Germinal center (tissue), 1 donor: ENCODE measurements at places on chromosomes 12 and 14.
A peak's percentile ranks its signal among the peaks of the same experiment; 100 is the strongest.

DNA sequence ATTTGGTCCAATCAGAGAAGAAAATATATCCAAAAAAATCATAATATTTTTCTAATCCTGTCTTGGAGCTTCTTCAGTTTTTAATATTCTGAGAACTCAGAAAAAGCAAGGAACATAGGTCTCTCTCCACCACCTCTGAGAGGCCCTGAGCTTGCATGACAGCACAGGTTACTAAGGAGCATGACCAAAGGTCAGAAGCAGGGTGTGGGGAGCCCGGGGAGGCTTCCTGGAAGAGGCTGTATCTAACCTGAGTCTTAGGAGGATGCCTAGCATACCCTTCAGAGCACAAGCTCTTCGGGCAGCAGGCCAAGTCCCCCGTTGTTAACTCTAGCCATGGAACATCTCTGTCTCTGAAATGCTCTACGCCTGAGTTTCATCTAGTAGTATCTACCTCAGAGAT lies 15.7 kb upstream of the STON2 start:
- DNase-seq = no peak

DNA sequence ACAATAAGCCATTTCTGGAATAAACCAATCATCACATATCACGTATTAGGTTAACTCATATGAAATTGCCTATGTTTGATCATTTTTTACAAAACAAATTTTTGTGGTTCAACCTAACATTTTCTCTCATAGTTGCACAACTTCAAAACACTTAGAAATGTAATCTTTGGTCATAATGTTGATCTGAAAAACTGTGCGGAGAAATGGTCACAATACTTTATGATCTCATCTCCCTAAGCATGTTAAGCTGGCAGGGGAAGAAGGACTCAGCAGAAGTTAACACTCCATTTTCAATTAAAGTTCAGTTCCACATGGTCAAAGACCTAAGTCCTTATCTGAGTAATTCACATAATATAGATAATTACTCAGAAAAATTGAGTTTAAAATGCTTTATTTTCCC lies 194.8 kb downstream of the CAPZA3 start:
- DNase-seq = no peak

GRCh38 chr12:96878704-96879103 lies 28.4 kb upstream of the NEDD1 start:
- DNase-seq = no peak

- DNase-seq = peak; percentile 9
Measured at GRCh38 chr12:22083167-22083566, 37.1 kb downstream of the CMAS start.

DNA sequence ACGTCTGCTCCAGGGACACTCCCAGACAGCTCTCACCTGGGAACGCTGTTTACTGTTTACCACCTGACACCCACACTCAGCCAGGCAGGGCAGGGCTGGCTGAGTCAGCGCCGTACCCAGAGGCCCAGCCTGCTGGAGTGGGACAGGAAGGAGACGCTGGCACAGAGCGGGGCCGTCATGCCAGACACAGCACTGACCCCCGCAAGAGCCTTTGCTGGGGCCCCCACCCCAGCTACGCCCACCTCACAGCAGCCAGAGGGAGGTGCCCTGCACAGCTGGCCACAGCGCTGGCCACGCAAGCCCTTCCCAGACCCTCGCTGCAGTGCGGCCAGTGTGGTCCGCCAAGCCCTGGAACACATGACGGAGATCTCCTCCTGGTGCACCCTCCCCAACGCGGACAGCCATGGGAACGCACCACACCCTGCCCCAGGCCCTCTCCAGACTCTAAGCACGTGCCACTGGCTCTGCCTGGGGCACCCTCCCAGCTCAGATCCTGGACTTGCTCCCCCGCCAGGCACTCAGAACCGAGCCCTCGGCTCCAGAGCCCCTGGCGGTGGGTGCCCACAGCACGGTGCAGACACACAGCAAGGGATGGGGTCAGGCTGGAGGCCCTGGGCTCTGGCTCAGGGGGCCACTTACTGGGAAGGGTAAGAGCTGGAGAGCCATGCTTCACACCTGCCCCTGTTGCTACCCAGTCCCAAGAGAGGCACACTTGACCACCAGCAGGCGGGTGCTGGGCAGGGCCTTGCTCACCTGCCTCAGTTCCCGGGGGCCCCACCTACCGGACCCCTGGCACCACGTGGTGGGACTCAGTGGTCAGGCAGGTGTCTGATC lies 5.7 kb downstream of the AHNAK2 start:
- no peak for DNase-seq

DNA sequence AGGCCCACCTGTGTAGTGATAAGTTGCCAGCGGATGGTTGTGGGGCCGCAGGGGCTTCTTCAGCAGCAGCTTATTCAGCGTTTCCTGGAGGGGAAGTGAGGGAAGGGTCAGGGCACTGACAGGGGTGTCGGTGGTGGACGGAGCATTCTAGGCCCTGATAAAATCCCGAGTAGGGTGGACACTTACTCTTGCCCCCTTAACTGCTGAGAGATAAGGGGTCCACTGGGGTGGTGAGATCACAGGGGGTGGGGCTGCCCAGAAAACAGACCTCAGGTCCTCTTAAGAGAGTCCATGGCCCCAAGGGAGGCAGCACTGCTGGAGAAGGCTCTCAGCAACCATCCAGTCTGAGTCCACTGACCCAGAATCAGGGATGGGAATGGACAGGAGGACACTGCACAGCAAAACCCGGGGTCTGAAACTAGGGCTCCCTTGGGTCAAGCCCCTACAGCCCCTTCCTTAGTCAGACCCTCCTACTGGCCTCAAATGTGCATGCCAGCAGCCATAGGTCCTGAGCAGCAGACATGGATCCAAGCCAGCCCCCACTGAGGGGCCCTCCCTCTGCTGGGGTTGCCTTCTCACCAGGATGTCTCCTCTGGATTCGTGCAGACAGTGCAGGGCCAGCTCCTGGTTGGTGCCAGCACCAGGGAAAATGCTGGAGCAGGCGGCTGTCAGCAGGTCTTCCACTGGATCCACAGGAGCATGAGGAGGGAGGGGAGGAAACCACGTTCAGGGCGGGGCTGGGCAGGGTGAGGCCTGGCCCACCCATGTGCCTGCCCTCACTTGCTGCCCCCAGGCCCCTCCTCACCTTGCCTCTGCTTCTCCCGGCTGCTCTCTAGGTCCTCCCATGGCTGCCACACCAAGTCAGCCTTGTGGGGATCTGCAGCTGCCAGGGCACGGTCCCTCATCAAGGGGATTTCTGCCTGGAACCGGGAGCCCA lies 12.1 kb upstream of the PNMA1 start:
- DNase-seq = no peak

GRCh38 chr14:20277409-20277808 lies 28.3 kb downstream of the TTC5 start:
- no peak for DNase-seq

- no peak for DNase-seq
Measured at GRCh38 chr12:3531496-3531895, 40.5 kb downstream of the PRMT8 start.

GRCh38 chr14:21534576-21534975 lies 8.4 kb upstream of the SALL2 start:
- no peak for DNase-seq

- DNase-seq = peak; percentile 41
Measured at GRCh38 chr14:76456200-76456599, 80.3 kb downstream of the ESRRB start.

- DNase-seq = no peak
Measured at GRCh38 chr12:22196236-22196635, 138.3 kb downstream of the ST8SIA1 start.

GRCh38 chr14:64673748-64674147 lies 30.5 kb upstream of the PLEKHG3 start:
- no peak for DNase-seq

DNA sequence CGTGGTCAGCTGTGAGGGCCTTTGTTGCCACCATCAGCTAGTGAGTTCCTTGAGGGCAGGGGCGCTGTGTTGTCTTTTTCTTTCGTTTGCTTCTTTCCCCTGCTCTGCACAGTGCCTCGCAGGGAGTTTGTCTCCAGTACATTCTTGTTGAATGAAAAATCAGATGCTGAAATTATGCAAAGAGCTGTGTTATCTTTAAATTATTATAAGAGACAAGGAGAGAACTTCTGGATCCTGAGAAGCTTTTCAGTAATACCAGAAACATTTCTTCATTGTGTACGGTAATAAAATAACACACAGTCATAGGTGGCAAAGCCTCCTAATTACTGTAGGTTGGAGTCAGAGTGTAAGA lies 14.9 kb downstream of the EML1 start:
- no peak for DNase-seq

DNA sequence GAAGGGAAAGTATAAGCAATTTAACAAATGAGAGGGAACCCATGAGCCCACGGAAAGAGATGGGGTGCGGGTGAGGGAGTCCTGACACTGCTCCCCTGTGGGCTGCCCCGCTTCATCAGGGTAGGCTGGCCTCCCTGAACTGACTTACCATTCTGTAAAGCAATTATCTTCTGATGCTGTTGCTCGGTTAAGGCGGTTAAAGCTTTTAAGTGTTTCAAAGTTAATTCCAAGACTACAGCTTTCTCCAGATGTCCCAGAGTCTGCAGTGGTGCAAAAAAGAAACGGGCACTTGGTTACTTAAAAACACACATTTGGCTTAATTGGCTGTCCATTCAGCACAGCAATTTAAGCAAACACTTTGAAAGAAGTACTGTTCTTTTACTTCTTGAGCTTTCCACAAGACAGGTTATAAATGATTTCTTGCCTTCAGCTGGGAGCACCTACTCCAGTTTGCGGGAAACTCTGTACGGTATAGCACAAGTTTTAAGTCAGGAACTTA lies 1.3 kb downstream of the BHLHE41 start:
- DNase-seq = no peak

GRCh38 chr14:51473808-51474565 lies 177.7 kb upstream of the FRMD6 start:
- no peak for DNase-seq

GRCh38 chr12:124733086-124733485 lies 130.6 kb downstream of the SCARB1 start:
- no peak for DNase-seq

DNA sequence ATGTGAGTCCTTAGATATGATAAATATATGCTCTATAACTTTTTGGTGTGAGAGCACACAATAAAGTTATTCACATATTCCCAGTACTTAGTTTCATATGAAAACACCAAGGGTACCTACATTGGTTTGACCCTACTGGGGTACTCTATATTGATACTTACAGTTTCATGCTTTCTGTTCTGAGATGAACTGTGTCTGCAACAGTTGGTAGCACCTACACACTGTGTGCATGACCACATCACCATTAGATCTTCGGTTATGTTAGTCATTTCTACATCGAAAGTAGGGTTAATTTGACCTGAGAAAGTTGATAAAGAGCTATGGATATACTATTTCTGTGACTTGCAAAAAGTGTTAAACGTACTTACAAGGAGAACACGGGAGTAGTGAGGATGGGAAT lies 337.2 kb downstream of the NPAS3 start:
- no peak for DNase-seq

GRCh38 chr12:124026755-124027745 lies 54.0 kb downstream of the ZNF664 start:
- no peak for DNase-seq

GRCh38 chr12:45615268-45615667 lies 114.2 kb upstream of the ARID2 start:
- no peak for DNase-seq

- no peak for DNase-seq
Measured at GRCh38 chr12:89349814-89350213, 2.5 kb downstream of the DUSP6 start.

DNA sequence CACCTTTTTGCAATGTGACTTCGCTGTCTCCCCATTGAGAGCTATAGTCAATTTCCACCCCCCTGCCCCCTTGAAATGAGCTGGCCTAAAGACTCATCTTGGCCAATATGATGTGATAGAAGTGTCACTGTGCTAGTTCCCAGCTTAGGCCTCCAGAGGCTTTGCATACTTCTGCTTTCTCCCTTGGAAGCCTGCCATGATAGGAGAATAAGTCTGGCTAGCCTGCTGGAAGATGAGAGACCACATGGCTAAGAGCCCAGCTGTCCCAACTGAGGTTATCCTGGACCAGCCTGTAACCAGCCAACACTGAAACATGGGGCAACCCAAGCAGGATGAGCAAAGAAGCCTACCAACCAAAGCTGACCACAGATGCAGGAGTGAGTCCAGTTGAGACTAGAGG lies 196.9 kb downstream of the GRIN2B start:
- DNase-seq = no peak

DNA sequence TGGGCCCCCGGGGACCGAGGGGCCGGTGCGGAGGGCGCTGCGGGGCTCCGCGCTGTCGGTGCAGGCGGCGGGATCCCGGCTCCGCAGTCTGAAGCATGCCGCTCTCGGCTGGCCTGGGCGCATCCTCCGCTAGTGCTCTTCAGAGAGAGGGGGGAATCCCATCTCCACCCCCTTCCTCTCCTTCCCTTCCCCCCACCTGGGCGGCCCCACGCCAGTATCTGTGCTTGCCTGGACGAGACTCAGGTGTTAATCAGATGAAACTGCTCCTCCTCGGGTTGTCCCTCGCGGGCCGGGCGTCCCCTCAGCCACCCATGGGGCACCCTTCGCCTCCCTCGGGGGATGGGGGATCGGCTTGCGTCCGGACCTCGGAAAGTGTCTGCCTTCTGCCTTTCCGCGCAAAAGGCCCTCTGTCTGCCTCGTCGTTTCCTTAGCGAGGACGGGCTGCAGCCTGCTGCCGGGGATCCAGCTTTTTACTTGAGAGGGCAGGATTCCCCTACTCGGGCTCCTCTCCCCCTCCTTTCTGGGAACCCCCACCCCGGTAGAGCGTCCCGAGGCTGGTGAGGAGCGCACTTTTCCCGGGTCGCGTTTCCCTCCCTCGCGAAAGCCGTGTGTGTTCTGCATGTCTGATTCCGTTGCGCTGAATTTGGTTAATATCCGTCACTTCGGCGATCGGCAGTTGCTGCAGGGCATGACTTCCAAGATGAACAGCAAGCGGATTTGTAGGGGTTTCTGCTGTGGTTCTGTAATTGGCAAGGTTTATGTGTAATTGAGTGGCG lies 1.1 kb downstream of the GPHN start:
- peak; percentile 45 for DNase-seq

- no peak for DNase-seq
Measured at GRCh38 chr12:645563-646071, 17.6 kb downstream of the NINJ2 start.

GRCh38 chr14:76090616-76091391 lies 60.9 kb upstream of the GPATCH2L start:
- DNase-seq = no peak

DNA sequence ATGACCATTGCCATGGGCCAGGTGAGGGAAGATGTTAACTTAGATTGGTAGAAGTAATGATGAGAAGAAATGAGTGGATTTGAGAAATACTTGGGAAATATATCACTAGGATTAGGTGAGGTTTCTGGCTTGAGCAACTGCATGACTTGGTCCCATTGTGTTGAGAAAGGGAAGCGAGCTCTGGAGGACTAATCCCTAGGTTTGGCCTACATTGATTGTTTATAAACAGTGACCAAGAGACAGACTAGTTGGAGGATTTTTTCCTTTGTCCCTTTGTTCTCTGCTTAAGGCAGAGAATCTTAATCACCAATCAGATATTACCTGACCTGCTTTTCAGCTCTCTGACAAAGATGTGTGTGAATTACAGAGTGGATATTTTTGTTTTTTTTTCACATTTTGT lies 100.5 kb downstream of the AEBP2 start:
- no peak for DNase-seq

GRCh38 chr14:47763188-47763854 lies 87.9 kb upstream of the MDGA2 start:
- DNase-seq = no peak

- no peak for DNase-seq
Measured at GRCh38 chr14:68603533-68604360, 189.1 kb downstream of the ZFP36L1 start.
